ENCODE measurements at places on chromosomes 1 and 21.
A peak's percentile ranks its signal among the peaks of the same experiment; 100 is the strongest.

DNA sequence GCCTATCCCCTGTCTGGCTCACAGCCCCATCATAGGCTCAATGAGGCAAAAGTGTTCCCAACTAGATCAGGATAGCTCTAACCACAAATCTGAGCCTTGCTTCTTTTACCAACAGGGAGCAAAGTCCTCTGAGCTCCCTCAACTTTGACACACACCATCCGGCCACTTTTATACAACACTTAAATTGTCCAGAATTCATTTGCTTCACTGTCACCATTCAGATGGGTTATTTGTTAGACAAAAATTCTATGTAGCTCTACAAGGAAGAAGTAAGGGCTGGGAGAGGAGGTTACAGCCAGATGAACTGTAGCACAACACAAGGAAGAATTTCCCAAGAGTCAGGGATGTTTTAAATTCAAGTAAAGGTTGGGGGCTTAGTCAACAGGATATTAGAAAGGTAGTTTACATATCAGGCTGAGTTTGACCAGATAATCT is 50.8 kb downstream of the TGFBR3 start:
- no peak for DNase-seq

DNA sequence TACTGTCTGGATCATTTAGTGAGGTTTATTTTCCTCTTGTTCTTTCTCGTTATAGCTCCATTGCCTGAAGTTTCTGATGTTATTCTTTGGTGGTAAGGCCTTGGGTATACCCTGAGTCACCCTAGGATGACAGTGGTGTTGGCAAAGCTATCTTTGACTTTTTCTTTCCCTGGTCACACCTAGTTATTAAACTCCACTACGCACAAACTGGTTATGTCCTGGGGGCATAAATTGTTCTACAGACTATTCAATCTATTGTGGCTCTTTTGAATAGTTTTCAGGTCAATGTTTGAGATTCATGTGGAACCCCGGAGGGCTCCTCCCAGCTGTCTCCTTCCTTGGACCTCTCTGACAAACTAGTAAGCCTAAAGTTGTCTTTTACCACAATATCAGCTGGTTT is 157.7 kb downstream of the SLC35F3 start:
- no peak for DNase-seq

DNA sequence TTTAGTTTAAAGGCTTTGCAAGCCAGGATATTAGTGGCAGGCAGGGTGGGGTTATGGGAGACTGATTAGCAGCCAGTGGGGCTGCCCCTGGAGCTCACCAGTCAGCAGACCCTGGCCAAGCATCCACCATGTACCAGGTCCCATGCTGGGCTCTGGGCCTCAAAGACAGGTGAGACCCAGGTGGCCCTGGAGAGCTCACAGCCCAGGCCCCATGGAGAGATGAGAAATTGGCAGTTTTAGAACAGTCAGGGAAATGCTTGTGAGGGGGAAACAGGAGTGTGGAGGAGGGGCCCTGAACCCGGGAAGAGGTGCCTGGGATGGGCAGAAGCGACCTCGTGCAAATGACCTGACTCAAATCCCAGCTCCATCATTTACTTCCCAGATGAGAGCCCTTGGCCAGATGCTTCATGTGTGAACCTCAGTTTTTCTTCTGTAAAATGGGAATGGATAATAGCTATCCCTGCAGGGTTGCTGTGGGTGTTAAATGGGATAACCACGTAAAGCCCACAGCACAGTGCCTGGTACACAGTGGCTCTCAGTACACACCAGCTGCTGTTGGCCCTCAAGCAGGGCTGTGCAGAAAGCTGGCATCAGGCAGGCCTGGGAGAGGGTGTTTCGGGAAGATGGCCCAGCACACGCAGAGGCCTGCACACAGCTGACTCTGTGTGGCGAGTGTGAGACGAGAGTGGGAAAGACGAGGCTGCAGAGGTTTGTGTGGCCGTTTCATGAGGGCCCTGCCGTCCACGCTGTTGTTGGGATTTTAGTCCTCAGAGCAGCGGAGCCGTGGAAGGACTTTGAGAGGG is 518.5 kb downstream of the PTPRU start:
- no peak for DNase-seq

- no peak for DNase-seq
These were observed 32.9 kb upstream of the UTS2 start for GRCh38 chr1:7885513-7886404.

DNA sequence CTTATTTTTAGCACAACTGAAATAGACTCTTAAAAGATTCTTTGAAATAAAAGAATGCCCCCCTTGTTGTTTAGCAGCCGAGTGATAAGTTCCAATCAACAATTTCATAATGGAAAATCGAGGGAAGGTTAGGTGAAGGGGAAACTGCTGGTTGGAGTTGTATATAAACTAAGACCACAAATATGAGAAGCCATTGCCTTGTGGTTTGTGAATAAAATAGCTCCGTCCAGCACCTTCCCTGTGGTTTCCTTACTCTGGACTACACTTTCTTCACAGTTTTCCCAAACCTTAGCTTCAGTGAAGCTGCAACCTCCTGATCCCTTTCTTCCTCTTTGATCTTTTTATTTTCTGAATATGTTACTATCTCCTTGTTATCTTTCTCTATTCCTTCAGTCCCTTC is 6.7 kb upstream of the RAB3GAP2 start:
- DNase-seq, result no peak

DNA sequence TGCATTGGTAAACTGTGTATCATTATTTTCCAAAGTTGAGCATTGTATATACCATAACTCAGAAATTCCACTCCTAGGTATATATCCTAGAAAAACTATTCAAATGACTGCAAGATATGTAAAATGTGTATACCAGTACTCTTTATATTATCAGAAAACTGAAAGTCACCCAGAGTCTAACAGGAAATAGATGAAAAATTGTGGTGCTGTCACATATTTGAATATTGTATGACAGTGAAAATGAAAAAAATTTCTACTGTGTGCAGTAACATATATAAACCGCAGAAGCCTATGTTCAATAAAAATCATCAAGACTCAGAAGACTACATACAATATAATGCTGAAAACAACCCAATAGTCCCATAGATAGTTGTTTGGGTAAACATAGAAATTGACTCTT is 74.4 kb upstream of the LYPLAL1 start:
- DNase-seq, result no peak

DNA sequence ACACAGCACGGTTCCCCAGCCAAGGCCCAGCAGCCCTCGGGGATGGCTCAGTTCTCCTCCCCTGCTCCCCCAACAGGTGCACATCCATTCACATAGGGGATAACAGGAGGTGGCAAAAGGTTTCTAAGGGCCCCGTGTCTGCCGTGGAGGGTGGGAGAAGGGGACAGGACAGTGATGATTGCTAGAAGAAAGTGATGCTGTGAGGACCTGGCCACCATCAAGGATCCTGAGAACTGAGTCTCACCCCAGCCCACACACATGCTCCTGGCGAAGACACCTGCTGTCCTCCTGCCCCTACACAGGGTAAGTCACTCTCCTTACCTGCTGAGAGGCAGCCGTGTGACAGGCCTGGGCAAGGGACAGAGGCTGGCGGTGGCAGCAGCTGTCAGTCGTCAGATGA is 54.5 kb downstream of the GNG4 start:
- DNase-seq, result no peak

- peak; percentile 47 for DNase-seq
These were observed 74.9 kb upstream of the IRF2BP2 start for GRCh38 chr1:234684856-234685255.

- no peak for DNase-seq
These were observed 47.5 kb upstream of the ITPKB start for GRCh38 chr1:226786550-226786949.

DNA sequence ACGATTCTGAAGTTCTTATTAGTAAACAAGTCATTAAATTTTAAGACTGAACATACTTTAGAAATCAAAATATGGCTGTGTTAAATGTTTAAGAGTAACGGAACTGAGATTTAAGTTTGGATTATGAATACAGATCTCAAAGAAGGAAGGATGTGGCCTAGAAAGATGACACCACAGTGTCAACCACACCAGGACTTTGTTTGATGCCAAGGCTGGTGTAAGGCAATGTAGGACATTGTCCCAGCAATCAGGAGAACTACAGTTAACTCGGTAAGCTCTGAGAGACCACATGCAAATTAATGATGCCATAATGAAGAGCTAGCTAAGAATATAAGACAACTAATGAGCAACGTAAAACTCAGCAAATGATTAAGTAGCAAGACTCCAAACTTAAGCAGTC is 932.9 kb downstream of the ADGRL2 start:
- no peak for DNase-seq

DNA sequence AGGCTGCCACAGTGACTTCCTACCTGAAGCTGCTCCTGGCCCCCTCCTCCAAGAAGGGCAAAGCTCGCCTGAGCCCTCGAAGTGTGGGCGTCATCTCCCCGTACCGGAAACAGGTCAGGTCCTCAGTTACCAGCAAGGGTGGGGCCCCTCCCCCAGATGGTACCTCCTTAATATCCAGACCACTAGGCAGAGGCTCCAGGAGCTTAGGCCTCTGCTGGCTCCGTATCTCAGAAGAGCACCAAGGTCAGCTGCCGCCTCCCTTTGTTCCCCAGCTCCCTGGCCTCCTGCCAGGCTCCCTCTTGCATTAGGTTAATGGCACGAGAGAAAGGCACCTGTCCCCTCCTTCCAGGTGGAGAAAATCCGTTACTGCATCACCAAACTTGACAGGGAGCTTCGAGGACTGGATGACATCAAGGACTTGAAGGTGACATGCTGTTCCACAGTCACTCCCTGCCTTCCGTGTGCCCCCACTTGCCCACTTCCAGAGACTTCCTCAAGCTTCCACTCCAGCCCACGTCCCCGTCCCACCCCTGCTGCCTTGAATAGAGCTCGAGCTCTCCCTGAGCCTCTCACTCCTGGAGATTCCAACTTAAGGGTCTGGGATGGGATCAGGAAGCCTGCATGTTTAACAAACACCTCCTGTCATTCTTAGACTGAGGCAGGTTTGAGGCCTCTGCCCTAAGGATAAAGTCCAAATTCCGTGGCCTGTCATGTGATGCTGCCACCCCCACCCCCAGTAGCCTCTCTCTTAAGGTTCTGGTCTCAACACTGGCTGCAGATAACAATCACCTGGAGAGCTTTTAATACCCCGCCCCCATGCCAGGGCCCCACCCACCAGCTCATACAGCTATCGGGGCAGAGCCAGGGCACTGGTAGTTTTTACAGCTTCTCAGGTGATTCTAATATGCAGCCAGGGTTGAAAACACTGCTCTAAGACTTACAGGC is 8.3 kb downstream of the RHOC start:
- no peak for DNase-seq

DNA sequence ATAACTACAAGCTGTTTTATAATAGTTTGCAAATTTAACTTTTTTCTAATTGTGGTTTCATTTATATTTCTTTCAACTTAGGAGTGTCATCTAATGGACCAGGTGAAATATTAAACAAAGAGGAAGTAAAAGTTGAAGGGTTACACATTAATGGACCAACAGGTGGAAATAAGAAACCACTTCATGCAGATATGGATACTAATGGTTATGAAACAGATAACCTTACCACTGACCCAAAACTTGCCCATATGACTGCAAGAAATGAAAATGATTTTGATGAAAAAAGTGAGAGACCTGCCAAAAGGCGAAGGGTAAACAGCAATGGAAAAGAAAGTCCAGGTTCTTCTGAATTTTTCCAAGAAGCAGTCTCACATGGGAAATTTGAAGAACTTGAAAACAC is 59.7 kb downstream of the MIER1 start:
- no peak for DNase-seq

Measured in foreskin fibroblast (primary cell).